Stimulated activated CD4-positive, alpha-beta T cell treated with anti-CD3 and anti-CD28 coated beads, Interleukin-4, amount 100 ng/mL, for 1 hour (primary cell): ENCODE measurements at places on chromosomes 2 and 18.

DNA sequence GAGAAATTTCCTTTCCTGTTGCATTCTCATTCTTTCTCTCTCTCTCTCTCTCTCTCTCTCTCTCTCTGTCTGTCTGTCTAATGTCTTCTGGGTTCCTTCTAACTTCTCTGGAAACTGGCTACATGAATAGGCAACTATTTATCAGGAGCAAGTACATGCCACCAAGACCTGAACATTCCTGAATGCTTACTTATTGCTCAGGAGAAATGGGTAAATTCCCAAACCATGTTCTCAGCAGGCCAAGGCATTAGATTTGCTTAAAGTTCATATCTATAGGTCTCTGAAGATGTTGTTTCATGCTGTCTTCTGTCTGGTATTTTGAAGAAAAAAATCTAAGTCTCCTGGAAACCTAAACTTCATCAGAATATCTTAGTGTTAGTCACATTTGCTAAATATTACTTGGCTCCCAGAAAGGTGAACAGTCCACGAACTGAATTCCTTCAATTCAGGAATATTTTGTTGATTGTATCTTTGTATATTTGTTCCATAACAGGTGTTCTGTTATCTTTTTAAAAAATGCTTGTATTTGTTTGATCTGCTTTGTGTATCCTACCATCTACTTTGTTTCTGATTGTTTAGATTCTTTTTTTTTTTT, 77.2 kb upstream of the FIGN start:
- DNase-seq = no peak

GRCh38 chr2:7009207-7009911, 92.1 kb downstream of the RNF144A start:
- DNase-seq = no peak

GRCh38 chr2:150211164-150211631, 276.3 kb downstream of the RND3 start:
- no peak for DNase-seq

DNA sequence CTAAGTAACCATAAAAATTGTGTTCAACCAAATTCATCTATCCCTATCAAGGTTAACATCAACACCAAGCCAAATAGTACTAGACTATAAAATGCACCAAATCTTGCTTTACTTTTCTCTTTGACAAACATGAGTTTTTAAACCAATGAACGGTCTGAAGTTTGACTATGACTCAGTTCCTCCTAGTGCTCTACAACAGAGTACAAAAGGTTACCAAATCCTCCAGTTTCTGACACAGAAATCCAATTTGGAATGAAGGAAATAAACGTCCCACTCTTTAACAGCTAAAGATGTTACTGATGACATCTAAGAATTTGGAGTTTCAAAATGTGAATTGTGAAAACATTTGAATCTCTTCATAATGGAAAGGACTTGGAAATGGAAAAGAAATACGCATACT, 11.8 kb upstream of the ACVR1 start:
- DNase-seq = no peak

DNA sequence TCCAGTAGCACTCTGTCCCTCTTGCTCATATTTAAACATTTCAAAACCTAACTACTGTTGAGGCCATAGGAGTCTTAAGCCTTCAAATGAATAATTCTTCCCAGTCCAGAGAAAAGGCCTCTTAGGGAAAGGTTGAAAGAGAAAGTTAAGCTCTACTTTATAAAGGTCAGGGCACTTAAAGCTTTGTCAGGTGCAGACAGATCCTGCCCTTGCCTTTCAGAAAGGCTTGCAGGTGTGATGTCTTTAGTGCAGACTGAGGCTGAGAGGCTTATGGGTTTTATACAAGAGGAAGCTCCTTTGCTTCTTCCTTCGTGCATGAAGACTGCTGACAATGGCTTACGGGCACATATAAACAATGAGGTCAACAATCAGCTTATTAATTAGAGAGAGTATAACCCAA, 105.0 kb upstream of the LINC00305 start:
- DNase-seq = no peak

DNA sequence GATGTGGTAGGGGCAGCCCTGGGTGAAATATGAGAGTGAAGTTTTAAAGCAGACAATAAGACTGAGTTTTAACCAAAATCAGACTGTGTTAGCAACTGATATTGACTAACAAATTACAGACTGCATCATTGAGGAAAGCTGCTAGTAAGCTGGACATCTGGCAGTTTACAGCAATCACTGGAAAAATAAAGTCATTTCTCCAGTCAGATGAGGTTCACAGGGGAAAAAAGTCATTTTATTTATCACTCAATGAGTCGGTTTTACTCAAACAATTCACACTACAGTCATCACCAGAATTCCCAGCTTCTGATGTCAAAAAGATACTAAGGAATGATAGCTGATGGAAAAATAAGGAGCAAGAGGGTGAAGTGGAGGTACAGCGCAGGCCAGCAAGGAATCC, 10.5 kb upstream of the TMEM177 start:
- no peak for DNase-seq

DNA sequence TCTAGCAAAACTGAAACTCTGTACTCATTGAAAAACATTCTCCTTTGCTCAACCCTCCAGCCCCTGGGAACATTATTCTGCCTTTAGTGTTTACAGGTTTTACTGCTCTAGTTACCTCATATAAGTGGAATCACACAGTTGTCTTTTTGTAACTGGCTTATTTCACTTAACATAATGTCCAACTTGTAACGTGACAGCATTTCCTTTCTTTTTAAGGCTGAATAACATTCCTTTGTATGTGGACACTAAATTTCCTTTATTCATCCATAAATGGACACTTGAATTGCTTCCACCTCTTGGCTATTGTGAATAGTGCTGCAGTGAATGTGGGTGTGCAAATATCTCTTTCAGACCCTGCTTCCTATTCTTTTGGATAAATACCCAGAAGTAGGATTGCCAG, 144.9 kb downstream of the ACTR3 start:
- DNase-seq = no peak

GRCh38 chr2:230674966-230675672, 37.5 kb upstream of the CAB39 start:
- DNase-seq = no peak

DNA sequence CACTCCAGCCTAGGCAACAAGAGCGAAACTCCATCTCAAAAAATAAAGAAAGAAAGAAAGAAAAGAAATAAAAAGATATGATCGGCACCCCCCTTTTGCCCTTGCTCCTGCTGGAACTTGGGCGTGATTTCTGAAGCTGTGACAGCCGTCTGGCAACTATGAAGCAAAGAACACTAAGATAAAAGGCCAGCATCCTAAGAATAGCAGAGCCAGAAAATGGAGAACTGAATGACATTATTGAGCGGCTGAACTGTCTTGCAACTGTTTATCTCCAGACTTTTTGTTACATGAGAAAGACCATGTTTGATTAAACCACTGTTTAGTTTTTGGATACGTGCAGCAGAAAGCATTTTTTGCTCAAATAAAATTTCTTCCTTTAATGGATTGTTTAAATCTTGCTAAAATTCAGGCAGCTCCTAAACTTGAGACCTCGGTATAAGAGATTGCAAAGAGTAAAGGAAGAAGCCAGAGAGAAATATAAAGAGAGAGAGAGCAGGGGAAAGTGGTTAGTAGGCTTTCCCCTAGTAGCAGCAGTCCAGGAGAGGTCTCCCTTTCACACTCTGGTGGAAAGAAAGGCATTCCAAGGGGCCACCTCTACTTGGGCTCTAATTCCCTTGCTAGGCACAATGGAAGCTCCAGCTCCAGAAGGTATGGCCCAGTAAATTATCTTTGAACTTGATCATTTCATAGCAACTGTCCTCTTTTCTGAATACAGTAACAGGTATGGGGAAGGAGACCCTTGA, 8.2 kb upstream of the MBD2 start:
- no peak for DNase-seq

DNA sequence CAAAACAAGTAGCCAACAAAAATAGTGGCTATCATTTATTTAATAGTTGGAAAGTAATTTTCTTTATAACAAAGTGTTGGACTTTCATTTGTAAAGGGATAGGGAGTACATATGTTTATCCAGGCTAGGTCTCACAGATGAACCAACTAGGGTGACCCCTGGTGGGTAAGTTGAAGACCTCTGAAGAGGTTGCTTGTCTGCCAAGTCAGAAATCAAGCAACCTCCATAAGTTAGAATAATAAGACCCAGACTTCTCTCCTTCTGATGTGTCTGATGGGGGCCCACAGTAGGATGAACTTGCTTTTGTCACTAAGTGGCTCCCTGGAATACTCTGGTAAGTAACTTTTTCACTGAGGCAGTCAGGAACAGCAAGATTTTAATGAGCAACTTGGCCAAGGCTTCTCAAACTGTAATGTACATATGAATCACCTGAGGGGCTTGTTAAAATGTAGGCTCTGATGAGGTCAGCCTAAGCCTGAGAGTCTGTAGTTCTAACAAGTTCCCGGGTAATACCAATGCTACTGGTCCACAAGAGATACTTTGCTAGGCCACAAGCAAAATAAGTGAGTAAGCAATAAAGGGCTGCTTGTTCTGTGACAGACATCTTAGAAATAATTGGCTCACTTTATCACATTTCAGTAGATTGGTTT, 319.6 kb downstream of the PIK3C3 start:
- DNase-seq = no peak

DNA sequence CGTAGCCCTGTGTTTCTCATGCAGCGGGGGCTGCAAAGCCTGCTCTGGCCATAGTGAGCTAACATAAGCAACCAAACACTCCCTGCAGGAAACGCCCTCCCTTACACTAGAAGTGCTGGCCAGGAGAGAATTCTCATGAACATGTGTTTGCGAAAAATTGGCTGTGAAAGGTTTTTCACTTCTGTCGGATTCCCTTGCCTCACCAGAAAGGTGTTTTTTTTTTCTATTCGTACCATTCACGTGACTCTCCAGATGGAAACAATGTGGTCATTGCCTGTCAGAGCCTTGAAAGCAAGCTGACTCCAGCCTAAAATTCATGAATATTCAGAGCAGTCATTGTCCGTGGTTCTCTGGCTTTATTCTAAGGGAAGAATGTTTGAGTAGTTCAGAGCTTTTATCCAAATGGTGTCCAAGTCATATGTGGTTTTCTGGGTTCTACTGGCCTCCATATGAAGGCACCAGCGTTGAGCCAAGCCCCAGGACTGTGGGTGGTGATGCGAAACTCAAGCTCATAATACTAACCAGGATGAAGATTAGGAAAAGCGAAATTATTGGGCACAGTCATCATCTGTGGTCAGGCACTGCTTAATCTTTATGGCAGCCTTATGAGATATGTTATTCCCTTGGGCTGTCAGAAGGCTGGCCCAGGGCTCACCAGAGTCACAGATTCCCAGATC, 236.4 kb downstream of the ALPK2 start:
- no peak for DNase-seq

DNA sequence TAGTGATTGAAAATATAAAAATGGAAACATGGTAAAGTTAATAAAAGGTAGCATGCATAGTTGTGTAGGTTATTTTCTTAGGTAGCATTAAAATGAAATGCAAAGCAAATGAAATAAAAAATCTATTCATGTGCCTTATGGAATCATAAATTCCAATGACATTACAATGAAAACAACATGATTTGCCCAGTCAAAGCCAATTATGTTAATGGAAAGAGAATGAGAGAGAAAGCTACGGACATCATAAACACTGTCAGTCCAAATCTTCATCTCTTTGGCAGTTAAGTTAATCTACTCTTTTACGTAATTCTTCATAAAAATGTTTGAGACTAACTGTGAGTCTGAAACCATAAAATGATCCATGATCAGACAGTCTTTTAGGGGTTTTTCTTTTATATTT, 636.7 kb upstream of the SYT4 start:
- no peak for DNase-seq

- DNase-seq = no peak
Measured at GRCh38 chr2:238869-239268, 25.0 kb downstream of the SH3YL1 start.

- DNase-seq = no peak
Measured at GRCh38 chr18:55539240-55539639, 48.8 kb downstream of the TCF4 start.

DNA sequence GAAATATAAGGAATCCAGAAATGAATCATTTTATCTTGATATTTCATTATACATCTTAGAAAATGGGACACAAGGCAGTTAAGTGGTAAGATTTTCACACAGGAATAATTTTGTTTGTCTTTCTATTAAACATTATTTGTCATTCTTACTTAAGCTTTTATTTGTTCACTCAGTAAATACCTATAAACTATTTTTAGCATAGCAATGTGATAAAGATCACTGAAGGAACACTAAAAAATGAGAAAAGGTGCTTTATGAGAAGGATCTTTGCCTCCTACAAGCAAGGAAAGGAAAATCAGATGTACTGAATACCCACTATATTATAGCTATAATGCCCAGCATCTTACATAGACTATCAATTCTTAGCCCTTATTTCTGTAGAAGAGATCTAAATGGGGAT, 176.2 kb upstream of the NYAP2 start:
- DNase-seq = no peak

DNA sequence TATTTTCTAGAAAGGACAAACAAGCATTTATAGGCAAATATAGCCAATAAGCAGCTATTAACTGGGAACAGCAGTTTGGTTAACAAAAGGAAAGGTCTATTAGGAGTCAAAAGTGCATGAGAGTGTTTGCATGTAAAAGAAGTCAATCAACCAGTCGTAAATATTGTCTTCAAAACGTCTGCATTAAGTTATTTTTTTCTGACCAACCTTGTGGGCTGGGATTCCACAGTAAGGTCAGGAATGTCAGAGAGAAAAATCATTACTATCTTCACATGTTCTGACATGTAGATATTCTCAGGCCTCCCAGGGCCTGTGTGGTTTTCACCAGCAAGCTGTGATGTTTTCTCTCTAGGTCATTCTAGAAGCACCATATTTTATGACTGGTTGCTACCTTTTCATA, 922.5 kb downstream of the SUCLG1 start:
- DNase-seq = no peak

DNA sequence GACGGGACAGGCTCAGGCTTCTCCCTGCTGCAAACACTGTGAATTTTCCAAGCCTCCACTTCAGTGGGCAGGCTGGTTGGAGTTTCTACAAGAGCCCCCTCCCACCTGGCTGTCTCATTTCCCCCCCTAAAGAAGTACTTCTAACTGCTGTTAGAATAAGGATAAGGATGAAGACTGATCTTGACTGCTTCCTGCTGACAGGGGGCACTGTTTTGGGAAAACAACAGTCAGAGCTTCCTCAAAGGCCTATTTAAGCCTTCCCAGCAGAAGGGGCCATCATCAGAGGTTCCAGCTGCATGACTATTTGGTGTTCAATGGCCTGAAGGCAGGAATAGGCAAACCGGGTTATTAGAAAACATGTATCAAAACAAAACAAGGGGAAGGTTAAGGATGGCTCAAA, 1162.8 kb downstream of the DSC3 start:
- DNase-seq = no peak

GRCh38 chr2:25377822-25378421, 36.2 kb upstream of the DNMT3A start:
- DNase-seq = no peak

- DNase-seq = no peak
Measured at GRCh38 chr18:80202264-80202998, 44.9 kb downstream of the PARD6G start.
